ENCODE measurements at places on chromosomes 4 and X.

GRCh38 chrX:54640103-54640690 lies 110.2 kb downstream of the GNL3L start:
- no peak for DNase-seq

GRCh38 chrX:9465380-9466123 lies 694 bp downstream of the TBL1X start:
- peak; percentile 6 for DNase-seq

DNA sequence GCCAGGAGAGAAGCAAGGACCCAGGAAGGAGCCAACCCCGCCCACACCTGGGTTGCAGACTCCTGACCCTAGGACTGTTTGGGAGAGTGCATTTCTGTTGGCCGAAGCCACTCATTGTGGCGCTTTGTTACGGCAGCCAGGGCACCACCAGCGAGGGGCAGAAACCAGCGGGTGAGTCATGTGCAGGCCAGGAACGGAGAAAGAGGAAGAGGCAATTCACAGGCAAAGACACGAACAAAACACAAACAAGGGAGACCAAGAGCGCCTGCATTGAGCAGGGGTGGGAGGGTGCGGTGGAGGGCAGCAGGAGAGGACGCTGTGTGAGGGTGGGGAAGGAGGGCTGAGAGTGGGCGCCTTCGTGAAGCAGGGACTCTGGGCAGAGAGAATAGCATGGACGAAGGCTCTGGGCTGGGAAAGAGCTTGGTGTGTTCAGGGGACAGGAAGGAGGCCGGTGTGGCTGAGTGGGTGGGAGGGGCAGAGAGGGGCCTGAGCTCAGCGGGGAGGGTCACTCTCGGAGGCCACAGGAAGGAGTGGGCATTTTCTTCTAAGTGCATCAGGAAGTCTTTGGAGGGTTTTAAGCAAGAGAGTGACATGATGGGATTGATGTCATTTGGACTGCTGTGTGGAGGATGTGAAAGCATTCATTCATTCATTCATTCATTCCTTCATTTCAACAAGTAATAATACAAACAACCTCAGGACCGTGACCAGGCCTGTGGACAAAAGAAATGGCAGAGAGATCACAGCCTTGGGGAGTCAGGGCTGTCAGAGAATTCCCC lies 12.2 kb upstream of the WFS1 start:
- DNase-seq = no peak

GRCh38 chrX:118423558-118423957 lies 72.1 kb upstream of the DOCK11 start:
- DNase-seq = no peak

- DNase-seq = peak; percentile 15
Observed at GRCh38 chr4:13329963-13330362, 154.2 kb downstream of the RAB28 start.

DNA sequence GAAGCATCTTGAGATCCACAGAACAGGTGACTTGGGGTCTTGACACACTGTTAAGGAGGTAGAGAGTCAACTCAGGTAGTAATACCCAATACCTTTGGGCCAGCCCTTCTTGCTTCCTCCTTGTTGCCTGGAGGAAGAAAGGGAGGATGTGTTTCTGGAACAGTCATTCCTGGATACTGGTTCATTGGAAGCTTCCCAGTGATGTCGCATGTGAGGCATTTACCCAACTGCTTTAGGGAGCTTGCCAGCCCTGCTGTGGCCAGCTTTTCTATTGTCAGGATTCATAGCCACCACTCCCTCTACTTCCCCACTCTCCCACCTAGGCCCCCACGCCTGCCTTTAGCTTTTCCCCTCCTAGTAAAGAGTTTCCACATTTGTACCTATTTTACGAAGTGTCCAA lies 310.3 kb upstream of the PRPS2 start:
- DNase-seq = no peak

GRCh38 chr4:81031796-81032551 lies 1.5 kb downstream of the BMP3 start:
- no peak for DNase-seq

GRCh38 chrX:19904778-19905367 lies 17.5 kb upstream of the SH3KBP1 start:
- DNase-seq = peak; percentile 49

DNA sequence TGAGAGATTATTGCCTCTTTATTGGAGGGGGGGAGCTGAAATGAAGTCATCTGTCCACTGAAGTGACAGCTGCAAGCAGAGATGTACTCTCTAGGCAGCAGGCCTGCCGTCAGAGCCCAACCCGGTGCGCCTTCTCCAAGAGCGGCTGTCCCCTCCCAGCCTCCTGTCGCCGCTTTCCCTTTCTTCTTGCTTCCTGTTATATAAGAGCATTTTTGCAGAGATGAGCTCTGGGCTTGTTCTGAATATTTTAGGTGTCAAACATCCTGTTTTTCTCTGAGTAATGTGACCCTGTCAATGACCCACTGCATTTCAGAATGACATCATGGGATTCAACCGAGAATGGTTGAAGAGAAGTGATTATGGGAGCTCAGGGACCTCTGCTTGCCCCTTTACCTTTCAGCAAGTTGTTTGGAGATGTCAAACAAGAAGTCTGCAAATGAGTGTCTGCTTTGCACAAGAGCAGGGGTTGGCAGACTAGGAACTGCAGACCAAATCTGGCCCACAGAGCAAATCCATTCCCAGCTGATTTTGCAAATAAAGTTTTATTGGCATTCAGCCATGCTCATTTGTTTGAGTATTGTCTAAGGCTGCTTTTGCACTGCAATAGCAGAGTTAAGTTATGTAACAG lies 79.9 kb downstream of the SLC9A6 start:
- DNase-seq = no peak

- no peak for DNase-seq
Observed at GRCh38 chrX:19674041-19674789, 158.9 kb upstream of the MAP3K15 start.

- DNase-seq = no peak
Observed at GRCh38 chr4:140103676-140104075, 50.3 kb downstream of the MAML3 start.

DNA sequence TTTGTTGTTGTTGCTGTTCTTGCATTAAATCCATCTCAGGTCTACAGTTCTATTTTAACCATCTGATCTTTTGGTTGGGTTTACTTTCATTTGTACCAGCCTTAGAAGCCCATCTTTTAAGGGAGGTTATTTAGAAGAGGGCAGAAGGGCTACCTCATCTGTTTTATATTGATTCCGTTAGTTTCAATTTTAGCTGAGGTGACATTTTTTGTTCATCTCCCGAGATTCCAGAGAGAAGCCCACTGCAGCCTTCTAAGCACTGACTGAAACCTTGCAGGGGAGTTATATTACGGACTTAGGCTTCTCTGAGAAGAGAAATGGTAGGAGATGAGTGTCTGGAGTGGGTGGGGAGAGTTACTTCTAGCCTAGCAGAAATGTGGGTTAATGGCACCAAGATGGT lies 101.8 kb downstream of the PDGFRA start:
- no peak for DNase-seq

DNA sequence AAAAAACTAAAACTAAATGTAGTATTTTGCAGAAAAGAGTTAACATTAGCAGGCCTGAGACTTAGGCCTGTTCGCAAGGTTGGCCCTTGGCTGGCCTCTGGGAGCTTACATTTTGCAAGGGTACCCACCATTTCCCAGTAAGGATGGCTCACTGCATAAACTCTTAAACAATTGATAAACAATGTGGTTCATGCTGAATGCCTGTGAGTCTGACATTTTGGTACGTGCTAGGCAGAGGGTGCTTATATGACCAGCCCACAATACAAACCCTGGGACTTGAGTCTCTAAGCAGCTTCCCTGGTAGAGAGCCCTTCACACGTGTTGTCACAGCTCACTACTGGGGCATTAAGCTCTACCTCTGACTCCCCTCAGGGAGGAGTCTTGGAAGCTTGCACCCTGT lies 7.4 kb downstream of the PRPS2 start:
- DNase-seq = no peak

GRCh38 chr4:78652282-78652876 lies 100.8 kb downstream of the ANXA3 start:
- DNase-seq = no peak

DNA sequence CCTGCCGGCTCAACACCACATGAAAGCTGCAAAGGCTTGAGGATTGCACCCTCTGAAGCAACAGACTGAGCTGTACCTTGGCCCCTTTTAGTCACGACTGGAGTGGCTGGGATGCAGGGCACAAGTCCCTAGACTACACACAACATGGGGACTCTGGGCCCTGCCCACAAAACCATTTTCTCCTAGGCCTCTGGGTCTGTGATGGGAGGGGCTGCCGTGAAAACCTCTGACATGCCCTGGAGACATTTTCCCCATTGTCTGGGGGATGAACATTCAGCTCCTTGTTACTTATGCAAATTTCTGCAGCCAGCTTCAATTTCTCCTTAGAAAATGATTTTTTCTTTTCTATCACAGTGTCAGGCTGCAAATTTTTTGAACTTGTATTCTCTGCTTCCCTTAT lies 123.5 kb upstream of the SMARCAD1 start:
- DNase-seq = no peak

- no peak for DNase-seq
Observed at GRCh38 chrX:135295944-135296305, 13.4 kb upstream of the ETDC start.

DNA sequence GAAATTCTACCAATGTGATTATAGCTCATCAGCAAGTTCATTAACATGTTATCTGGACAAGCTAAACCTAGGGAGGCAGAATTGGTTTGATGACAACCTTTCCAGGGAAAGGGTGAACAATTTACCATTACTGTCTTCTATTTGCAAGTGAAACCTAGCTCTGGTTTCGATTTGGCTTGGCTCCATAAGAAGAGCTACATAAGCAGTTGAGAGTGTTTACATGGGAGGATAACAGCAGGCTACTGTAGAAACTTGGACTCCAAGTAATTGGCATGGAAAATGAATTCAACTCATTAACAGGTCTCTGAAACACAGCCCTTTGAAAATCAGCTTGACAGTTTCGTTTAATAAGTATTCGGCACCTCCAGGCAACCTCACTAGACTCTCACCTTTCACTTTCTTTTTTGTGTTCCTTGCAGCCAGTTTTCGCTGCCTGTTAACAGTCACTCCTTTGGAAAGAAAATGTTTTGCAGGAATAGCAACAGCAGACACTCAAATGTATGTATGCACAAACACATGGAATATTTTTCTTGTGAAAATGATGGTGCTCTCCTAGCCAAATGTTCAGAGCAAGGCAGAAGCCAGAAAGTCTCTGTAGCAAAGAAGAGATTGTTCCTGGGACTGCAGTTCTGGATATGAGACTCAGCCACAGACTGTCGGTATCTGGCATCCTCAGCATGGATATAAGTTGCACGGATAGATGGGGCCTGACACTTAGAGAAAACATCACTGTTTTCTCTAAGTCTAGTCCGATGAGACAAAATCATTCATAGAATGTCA lies 27.5 kb downstream of the POU3F4 start:
- peak; percentile 11 for DNase-seq

DNA sequence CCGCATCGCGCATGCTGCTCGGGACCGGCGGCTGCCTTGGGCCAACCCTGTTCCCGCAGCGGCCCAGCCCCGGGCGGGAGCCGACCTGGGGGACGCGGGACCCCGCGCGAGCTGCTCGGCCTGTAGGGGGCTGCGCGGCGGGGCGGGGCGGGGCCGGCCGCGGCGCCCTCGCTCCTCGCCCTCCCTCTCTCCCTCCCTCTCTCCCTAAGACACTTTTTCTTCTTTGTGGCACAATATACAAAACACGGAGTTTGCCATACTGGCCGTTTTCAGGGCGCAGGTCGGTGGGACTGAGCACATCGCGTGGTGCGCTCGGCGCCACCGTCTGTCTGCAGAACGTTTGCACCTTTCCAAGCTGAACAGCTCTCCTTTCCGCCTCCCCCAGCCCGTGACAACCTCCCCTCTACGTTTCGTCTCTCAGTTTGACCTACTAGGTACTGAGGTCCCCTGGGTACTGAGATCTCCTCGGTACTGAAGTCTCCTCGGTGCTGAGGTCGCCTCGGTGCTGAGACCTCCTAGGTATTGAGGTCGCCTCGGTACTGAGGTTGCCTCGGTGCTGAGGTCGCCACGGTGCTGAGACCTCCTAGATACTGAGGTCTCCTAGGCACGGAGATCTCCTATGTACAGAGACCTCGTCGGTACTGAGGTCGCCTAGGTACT lies 261.1 kb upstream of the PLCXD1 start:
- DNase-seq = no peak

DNA sequence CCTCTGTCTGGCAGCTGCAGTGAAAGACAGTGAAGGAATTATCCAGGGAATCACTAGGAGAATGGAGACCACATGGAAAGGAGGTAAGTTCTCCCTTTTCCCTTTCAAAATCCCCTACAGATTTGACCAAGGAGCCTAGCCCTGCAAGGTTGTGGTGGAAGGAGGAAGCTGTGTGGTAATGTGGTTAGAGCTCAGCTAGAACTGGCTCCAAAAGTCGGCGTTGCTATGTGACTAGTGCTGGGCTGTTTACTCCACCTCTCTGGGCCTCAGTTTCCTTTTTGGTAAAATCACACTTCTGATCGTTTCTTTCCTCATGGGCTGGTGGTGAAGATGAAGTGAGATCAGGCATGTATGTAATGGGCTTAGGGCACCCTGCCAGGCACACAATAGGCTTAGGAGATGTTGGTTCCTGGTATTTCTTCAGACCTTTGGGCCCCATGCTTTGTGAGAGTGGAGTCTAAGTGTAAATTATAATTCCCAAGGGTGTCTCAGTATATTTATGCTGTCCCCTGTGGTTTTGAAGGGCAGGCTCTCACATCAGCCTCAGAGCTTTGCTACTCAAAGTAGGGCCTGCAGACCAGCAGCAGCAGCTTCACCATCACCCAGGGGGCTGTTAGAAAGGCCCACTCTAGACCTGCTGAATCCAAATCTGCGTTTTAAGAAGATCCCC lies 183.7 kb upstream of the BCOR start:
- no peak for DNase-seq

GRCh38 chrX:66635360-66635759 lies 3.5 kb downstream of the EDA2R start:
- no peak for DNase-seq

DNA sequence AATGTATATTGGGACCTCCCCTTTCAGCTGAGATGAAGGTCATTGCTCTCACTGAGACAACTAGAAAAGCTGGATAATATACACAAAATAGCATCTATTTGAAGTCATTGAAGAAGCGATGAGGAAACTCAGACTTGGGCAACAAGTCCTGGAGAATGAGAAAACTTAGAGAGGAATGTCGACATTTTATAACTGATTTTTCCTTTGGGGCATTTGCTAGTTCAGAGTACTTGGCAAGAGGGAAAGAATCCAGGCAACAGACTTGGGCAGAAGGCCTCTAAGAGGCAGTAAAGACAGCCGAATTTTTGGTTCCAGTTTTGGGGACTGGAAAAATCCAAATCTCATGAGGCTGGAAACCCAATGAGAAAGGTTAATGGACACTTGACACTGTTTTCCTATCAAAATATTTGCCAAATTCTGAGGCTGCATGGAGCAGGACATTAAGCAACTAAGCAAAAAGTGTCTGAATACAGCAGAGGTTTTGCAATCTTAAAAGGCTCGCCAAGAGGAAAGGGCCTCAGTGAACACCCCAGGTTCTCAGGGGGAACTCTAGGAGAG lies 21.0 kb upstream of the ANXA5 start:
- no peak for DNase-seq

DNA sequence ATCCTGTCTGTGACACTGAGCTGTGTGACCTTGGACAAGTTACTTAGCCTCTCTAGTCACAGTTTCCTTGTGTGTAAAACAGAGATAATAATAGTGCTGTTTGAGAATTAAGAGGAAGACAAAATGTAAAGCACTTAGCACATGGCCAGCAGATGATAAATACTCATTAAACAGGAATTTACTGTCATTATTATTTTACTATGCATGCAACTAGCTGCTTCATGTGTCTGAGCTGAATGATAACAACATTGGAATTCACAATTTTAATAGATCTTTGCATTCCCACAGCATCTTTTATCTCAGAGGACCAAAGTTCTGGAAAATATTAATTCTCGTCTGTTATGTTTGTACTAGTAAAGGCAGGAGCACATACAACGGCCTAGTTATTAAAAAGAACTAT lies 79.2 kb upstream of the TET2 start:
- no peak for DNase-seq

Data from NCI-H748 treated with DMSO at 0.1 percent for 48 hours (cell line).